ENCODE measurements at places on chromosomes 2 and 18.

DNA sequence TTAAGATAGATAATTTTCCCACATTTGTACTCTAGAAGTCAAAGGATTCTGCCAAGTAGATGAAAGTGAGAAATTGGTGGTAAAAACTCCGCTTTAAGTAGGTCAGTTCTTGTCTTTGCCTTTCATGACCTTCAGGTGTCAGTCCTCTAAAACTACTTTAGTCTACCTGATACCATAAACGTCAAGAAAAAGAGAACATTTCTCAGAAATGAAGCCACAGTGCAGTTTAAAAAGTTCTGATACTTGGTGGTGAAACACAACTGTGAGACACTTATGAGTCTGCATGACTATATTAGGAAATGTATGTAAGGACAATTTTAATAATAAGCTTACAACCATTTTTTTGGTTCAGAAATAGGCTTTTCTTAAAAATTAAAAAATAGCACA is 583.3 kb downstream of the SATB2 start:
- DNase-seq: no peak

- DNase-seq: peak; percentile 4
Observed at GRCh38 chr18:56257205-56257604, 381.2 kb downstream of the TXNL1 start.

GRCh38 chr2:96511851-96512250 is 6.7 kb upstream of the NEURL3 start:
- DNase-seq: no peak

GRCh38 chr2:185676316-185676715 is 62.3 kb upstream of the FSIP2 start:
- no peak for DNase-seq

- no peak for DNase-seq
Observed at GRCh38 chr18:76340410-76340809, 154.6 kb downstream of the ZNF516 start.

GRCh38 chr2:222391743-222392285 is 32.5 kb upstream of the SGPP2 start:
- DNase-seq: no peak

GRCh38 chr18:75162978-75163377 is 46.0 kb downstream of the PTGR3 start:
- DNase-seq: no peak

DNA sequence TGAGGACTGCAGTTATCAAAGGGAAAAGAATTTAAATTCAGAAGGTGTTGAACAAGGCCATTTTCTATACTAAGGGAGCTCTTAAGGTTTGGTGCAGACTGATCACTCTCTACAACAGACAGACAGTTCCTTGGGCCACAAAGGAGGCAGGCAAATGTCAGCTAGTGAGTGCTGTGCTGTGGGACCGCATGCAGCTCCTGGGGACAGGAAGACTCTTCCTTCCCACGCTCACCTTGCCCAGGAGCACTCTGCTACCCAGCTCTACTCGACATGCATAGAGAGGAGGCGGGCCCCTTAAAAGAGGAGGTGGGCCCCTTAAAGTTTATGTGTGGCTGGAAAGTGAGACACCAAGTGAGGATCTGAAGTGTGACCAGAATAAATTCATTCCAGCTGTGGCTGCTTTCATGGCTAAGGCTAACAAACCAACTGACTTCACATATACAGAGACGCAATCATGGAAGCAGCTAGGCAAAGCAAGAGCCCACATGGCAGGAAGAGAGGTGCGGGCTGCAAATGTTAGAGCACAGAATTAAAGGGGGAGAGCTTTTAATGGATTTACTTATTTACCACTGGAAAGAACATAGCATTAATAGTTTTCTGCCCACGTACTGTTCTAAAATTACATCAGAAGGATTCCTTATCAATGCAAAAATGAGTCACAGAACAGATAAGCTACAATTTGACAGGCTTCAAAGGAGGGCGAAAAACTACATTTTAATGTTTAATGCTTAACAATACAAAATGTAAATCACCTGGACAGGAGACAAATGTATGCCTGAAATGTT is 101.4 kb upstream of the RNU4ATAC start:
- no peak for DNase-seq

- no peak for DNase-seq
Observed at GRCh38 chr18:79507546-79508480, 112.1 kb downstream of the NFATC1 start.

DNA sequence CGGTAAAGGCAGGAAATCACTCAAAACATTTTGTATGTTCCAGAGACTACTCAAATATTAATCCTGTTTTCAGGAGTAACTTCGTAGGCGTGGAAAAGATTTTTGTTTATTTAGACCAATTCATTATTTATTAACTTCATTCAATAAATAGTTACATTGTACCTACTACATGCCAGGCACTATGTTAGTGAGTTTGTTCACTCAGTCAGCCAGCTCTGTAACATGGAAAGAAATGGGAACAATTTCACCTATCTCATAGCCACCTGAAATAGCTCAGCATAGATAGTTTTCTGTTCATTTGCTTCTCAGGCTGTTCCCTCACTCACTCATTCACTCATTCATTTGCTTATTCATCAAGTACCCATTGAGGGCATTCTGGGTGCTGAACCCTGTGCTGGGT is 34.6 kb downstream of the TTC39C start:
- DNase-seq: no peak

DNA sequence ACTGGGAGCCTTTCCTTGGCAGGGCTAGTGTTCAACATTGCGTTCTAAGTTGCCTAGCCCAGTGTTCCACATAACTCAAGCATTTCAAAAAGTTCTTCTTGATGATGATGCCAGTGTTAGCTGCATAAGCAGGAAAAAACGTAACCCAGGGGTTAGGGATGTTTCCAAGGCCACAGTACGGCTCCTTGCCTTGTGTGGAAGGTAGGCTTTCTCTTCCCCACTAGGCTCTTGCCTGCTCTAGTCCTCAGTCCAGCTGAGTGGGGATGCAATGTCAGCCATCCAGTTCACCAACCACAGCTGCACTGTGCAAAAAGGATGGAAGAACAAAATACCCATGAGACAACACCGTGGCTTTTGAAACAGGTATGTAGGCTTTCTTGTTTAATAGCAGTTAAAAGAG is 28.0 kb upstream of the CYP26B1 start:
- no peak for DNase-seq

DNA sequence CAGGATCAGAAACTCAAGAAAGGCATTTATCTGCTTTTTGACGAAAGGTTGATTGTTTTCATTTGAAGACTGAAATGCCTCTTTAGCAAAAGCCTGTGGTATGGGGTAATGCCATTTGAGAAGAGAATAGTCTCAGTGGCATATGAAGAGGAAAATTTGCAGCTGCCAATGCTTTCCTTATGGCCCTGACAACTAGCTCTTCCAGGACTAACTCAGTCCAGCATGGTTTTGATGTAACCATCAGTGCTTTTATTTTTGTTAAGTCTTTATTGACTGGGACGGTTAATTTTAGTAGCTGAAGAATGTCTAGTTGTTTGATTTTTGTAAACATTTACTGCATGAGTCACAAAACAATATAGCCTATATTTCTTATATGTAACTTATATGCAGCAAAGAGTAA is 158.4 kb downstream of the LNPK start:
- no peak for DNase-seq

DNA sequence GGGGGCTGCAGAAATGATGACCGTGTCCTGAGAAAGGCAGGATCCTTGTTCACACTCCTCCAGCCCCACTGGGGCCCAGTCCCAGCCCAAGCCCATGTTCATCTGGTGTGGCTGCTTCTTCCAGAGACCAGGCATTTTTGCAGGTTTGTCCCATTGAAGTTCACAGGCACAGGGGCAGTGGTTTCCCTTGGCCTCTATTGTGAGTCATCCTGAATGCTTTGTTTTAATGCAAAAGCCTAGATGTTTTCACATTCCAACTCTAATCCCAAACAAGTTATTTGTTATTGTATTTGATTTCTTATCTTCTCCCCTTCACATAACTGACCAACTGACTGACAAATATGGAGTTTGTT is 426.4 kb upstream of the ID2 start:
- DNase-seq: no peak

GRCh38 chr2:28681606-28682005 is 70.0 kb upstream of the PPP1CB start:
- no peak for DNase-seq

- no peak for DNase-seq
Observed at GRCh38 chr2:73021371-73022010, 50.0 kb downstream of the SFXN5 start.
